Spinal cord (tissue), 10 donors: ENCODE measurements at places on chromosomes 6 and 20. TPM values are rescaled to one million over a fixed set of nuclear protein-coding genes. Genes with fewer than 3 reads are reported as not detected.

Gene ELOVL2
- 31.8 TPM for total RNA-seq

Gene TNXB
- total RNA-seq = 78.4 TPM

Gene GRIK2
- total RNA-seq = 25.3 TPM

Gene FOXS1
- total RNA-seq = 0.89 TPM

Gene HSPA12B
- 4.1 TPM for total RNA-seq

Gene HSPA1L
- total RNA-seq = 3.3 TPM

Gene SNX14
- total RNA-seq = 121 TPM

Gene CCND3
- total RNA-seq = 22.8 TPM

Gene TTK
- 14.0 TPM for total RNA-seq

Gene DAAM2
- 95.6 TPM for total RNA-seq

Gene TGM3
- total RNA-seq = 0.39 TPM

Gene TRIM10
- 2.2 TPM for total RNA-seq

Gene BMP6
- total RNA-seq = 29.6 TPM

Gene MUCL3
- total RNA-seq = not detected

Gene RAET1L
- not detected for total RNA-seq

Gene MCCD1
- not detected for total RNA-seq

Gene AIF1
- total RNA-seq = 55.0 TPM

Gene SLC32A1
- total RNA-seq = 3.1 TPM

Gene MOG
- total RNA-seq = 22.6 TPM

Gene PSORS1C2
- total RNA-seq = not detected

Gene ADGRG6
- total RNA-seq = 32.0 TPM

Gene IL17F
- total RNA-seq = not detected

Gene SUPT3H
- total RNA-seq = 27.7 TPM

Gene OOEP
- total RNA-seq = 0.11 TPM

Gene NHLRC1
- total RNA-seq = 2.4 TPM

Gene STK35
- total RNA-seq = 9.4 TPM

Gene FAM83C
- not detected for total RNA-seq

Gene ABHD12
- 69.4 TPM for total RNA-seq

Gene IPCEF1
- 11.8 TPM for total RNA-seq

Gene BNIP5
- under 0.01 TPM for total RNA-seq
